ENCODE measurements at places on chromosomes 12 and 14. TPM values are rescaled to one million over a fixed set of nuclear protein-coding genes. Genes with fewer than 3 reads are reported as not detected.

GRCh38 chr14:90523544-90523943 is 126.7 kb downstream of the CALM1 start:
- no peak for DNase-seq

RFLNA gene
- 5.7 TPM for polyA plus RNA-seq

DNA sequence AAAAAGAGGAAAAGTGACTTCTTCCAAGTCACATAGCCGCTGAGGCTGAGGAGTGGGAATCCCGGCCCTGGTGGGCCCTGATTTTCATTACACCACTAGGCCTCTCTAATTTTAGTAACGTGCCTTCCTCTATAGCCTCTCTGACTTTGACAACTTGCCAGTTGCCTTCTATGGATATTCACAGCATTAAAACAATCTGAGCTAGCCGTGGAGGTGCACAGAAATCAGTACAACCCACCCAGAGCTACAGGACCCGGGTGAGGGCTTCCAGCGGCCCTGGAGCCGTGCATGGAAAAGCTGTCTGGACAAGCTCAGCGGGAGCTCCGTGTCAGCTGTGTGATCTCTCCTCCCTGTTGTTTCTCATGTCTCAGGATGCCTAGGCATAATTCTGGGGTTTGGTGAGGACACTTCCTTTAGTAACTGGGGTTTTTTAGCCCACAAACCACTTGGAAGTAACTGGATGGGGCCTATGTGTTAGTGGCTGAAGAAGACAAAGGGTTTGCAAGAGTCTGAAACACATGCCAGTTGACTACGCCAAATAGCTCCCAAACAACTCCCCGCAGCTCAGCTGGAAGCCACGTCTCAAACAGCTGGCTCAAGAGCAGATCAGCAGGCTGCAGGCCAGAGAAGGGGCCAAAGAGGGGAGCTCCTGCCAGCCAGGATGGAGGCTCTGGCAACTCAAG is 53.0 kb downstream of the SSH1 start:
- no peak for DNase-seq

DNA sequence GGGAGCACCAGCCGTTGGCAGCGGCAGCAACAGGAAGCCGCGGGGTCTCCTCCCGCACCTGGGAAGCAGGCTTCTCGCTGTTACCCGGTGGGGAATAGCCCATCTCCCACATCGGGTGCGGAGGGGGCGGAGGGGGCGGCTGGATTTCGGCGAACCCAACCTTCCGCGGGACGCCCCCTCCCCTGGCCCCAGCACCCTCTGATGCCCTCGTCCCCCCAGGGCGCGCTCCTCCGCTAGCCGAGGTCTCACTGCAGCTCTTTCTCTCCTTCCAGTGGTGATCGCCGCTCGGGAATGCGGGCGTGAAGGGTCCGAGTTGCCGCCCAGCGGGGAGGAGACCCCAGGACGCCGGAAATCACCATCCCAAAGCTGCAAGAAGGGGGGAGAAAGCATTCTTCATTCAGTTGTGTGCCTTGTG is 303 bp downstream of the SAMD4A start:
- no peak for DNase-seq

DNA sequence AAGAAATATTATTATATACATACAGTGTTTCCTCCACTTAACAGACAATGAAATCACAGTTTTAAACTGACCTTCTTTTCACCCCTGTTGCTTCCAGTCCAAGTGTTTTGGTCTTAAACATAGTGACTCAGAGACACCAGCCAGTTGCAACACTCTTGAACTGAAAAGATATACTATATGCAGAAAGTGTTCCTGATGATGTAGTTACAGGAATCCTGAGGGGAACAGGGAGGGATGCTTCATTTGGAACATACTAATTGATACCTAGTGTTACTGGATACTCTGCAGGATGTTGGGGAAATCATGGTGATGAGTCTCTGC is 420.8 kb downstream of the CCDC91 start:
- no peak for DNase-seq

DNA sequence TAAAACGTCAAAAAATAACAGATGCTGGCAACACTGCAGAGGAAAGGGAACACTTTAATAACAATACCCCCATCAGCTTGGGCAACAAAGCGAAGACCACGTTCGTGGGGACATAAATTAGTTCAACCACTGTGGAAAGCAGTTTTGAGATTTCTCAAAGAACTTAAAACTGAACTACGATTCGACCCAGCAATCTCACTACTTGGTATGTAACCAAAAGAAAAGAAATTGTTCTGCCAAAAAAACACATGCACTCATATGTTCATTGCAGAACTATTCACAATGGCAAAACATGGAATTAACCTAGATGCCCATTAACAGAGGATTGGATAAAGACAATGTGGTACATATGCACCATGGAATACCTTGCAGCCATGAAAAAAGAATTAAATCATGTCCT is 81.2 kb upstream of the RAP1B start:
- no peak for DNase-seq

DNA sequence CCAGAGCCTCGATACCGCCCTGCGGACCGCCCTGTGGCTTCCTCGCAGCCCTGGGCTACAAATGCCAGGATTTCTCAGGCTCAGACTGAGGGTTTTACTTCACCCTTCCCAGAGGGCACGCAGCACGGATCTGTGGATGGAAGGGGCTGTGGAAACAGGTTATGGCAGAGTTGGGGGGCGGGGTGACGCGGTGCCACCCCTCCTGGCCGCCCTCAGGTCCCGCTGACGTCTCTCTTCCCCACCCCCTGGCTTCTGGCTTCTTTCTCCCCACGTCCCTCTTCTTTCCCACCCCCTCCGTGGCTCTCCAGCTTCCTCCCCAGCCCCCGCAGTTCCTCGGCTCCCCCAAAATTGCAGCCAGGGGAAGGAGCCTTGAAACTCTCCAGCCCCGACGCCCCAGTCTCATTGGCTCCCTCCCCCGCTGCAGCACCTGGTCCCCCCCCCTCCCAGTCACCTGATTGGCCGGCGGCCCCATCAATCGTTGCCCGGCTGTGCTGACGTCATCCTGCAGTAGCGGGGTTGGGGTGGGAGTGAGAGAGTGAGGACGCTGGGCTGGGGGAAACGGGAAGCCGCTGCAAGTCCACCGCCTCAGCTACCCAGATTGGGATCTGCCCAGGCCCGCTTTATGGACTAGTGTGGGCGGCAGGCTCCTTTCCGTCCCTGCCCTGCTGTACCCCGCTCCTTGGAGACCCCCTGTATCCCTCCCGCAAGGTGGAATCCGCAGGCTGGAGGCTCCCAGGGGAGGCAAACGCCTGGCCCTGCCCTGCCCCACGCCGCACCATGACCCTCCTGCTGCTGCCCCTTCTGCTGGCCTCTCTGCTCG is at the start of gene CLSTN3:
TSS of gene CLSTN3 (plus strand) at position 500 of the 820 bp plus-strand sequence. CDS start at position 778, 278 bp downstream.
- peak; percentile 86 for DNase-seq

KLRG1 gene
- 1.8 TPM for polyA plus RNA-seq

TDRD9 gene
- polyA plus RNA-seq = 3.8 TPM

All from renal cortex interstitium (tissue), 15 donors.